MCF 10A (cell line): ENCODE measurements at places on chromosomes 13 and 19.

DNA sequence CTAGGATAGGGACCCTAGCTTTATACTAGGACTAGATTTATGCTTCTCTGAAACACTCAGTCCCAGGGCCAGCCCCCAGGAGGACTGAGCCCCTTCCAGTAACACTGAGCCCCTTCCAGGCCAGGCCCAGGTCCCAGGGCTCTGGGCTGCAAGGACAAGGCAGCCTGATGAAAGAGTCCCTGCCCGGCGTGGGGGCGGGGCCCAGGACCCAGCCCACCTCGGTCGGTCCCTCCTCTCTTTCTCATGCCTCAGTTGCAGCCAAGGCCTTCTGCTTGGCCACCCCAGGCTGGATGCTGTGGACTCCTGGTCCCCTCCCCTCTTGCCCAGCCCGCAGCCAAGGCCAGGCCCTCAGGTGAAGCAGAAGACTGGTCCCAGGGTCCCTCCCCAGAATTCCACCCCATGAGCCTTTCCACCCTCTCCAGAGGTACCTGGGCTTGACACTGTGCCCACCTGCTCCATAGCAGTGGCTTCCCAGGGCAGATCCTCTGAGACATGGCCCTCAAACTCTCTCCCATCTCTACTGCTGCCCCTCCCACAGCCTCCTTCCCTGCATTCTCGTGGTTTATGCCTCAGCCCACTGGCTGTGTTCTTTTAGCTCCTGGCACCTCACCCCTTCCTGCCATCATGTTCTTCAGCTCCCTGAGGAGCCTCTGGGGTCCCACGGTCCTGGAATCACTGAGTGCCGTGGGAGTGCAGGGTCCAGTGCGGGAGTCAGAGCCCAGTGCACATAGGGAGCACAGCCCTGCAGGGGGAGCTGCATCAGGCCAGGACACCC lies 53.6 kb upstream of the C1QTNF9B start:
- no peak for DNase-seq

DNA sequence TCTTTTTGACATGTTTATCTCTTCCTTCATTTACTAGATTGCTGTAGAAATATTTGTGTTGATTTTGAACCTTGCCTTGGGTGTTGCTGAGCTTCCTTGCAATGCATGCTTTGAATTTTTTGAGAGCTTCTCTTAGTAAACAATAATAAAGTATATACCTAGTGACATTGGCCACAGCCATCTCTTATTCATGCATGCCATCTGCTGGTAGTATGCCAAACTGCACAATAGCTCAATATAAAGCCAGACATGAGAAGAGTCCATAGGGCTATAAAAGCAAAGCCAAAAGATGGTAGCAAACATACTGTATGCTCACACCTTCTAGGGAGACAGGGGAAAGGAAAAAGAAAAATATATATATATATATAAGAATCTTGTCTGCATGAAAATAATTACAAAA lies 18.9 kb upstream of the ZSCAN5A start:
- DNase-seq: peak; percentile 62

- no peak for DNase-seq
Measured at GRCh38 chr19:32677657-32678056, 2.0 kb downstream of the RGS9BP start.

GRCh38 chr13:98004107-98004506 lies 50.6 kb downstream of the IPO5 start:
- DNase-seq: no peak

GRCh38 chr19:1730157-1730556 lies 23.1 kb upstream of the ONECUT3 start:
- no peak for DNase-seq
